Activated CD4-positive, alpha-beta T cell treated with anti-CD3 and anti-CD28 coated beads, Interleukin-2, amount 10 ng/mL, durations not matched to agents 7 days and 5 days (primary cell): ENCODE measurements at places on chromosomes 12 and 14.
A peak's percentile ranks its signal among the peaks of the same experiment; 100 is the strongest.

DNA sequence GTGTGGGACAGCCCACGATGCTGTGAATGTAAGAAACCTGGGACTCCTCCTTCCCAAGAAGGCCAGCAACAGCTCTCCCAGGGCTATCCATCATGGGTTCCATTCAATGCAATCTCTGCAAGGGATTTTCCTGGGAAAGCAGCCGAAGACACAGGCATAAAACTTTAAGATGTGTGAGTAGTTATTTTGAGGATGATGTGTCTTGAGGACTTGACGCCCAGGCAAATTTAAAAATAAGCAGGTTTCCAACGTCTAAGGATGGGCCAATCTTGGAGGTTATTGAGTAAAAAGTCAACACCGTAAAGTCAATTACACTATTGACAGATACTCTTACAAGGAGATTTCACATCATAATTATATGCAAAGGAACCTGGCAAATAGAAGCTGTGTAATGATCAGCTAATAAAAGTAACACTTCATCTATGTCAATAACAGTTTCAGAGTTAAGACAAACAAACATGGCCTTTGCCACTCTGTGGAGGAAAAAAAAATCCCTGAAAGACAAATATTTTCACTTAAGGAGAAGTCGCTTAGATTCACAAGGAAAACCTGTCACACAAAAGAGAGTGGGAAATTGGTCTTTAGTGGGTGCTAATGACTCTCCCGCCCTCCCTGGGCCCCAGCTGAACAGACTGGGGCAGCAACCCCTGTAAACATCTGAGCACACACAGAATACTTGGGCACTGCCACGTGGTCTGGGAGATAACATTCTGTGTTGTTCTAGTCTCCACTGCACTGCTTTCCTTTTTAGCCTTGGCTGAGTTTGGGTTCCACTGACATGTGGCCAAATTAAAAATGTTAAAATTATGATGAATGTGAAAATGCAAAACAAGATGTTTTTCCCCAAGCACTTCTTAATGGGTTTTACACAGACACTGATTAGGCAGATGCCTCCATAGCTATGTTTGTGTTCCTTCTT is 240.9 kb downstream of the FOXN3 start:
- DNase-seq = no peak
- H3K36me3 ChIP-seq = peaks cover 21% of the 10 kb centered on the region
- peaks cover 9% of the 10 kb centered on the region for H3K4me1 ChIP-seq
- no peak overlapping the region for H3K27ac ChIP-seq

DNA sequence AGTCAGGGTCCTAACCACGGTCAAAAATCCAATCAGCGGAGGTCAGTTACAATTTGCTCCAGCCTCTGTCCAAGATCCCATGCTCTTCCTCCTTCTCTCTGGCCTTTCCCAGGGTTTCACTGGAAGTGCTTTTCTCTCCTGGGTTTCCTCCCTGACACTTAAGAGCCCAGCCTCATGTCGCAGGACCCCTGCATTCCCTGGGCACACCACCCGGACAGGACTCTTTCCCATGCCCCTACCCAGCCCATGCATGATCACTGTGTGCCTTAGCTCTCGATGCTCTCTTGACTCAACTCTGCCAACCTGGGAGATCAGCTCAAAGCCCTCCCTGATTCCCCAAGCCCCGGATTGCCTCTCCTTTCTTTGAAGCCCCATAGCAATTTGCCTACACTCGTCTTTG is 15.5 kb upstream of the TAC3 start:
- H3K4me1 ChIP-seq = peaks cover 41% of the 10 kb centered on the region

- H3K36me3 ChIP-seq = peaks cover 5% of the 10 kb centered on the region
- peaks cover 75% of the 10 kb centered on the region for H3K27me3 ChIP-seq
- no peak overlapping the region for H3K27ac ChIP-seq
- H3K4me1 ChIP-seq = peaks cover 15% of the 10 kb centered on the region
- peak overlapping the region; percentile 63 for H3K4me3 ChIP-seq
These were observed 22.3 kb upstream of the GNS start for GRCh38 chr12:64781280-64782190.

GRCh38 chr14:76780875-76781647 is 19.8 kb downstream of the VASH1 start:
- peaks cover 50% of the 10 kb centered on the region for H3K4me1 ChIP-seq
- no peak for DNase-seq
- peaks cover 3% of the 10 kb centered on the region for H3K36me3 ChIP-seq
- H3K27me3 ChIP-seq = no peaks in the 10 kb centered on the region
- H3K4me3 ChIP-seq = no peak overlapping the region

GRCh38 chr14:52429451-52429850 is 115.3 kb downstream of the PTGER2 start:
- no peak overlapping the region for H3K27ac ChIP-seq
- DNase-seq = no peak
- H3K4me3 ChIP-seq = no peak overlapping the region
- H3K36me3 ChIP-seq = peaks cover 42% of the 10 kb centered on the region
- no peaks in the 10 kb centered on the region for H3K4me1 ChIP-seq
- no peaks in the 10 kb centered on the region for H3K27me3 ChIP-seq

- H3K27me3 ChIP-seq = peaks cover 18% of the 10 kb centered on the region
- no peak for DNase-seq
- peak overlapping the region; percentile 86 for H3K27ac ChIP-seq
- H3K4me1 ChIP-seq = peaks cover 20% of the 10 kb centered on the region
- H3K36me3 ChIP-seq = no peaks in the 10 kb centered on the region
- H3K4me3 ChIP-seq = peak overlapping the region; percentile 80
These were observed 52.9 kb upstream of the OXA1L start for GRCh38 chr14:22713631-22713950.

DNA sequence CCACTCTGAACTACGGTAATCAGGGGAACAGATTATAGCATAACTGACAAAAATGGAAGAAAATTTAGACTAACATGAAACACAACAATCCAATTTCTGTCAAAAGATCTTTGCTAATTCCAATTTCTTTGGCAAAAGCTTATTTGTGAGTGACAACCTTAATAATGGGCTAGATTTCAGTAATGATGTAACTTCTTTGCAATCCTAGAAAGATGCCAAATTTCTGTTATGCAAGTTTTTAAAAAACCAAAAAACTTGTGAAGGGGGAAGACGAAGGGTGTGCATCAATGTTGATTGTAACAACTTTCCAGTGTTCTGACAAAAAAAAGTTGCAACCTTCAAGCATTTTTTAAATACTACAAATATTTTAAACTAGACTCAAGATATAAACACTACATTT is 59.9 kb downstream of the DICER1 start:
- H3K4me3 ChIP-seq = no peak overlapping the region
- H3K27me3 ChIP-seq = no peaks in the 10 kb centered on the region

GRCh38 chr14:74976264-74977113 is 21.1 kb upstream of the PGF start:
- H3K27me3 ChIP-seq = no peaks in the 10 kb centered on the region
- H3K27ac ChIP-seq = no peak overlapping the region

- no peaks in the 10 kb centered on the region for H3K4me1 ChIP-seq
- H3K27me3 ChIP-seq = peaks cover 21% of the 10 kb centered on the region
- H3K36me3 ChIP-seq = no peaks in the 10 kb centered on the region
- H3K4me3 ChIP-seq = no peak overlapping the region
These were observed 669 bp upstream of the SLC25A21 start for GRCh38 chr14:37172936-37173614.

GRCh38 chr12:127903146-127903545 is 363.8 kb upstream of the TMEM132C start:
- no peak overlapping the region for H3K4me3 ChIP-seq
- no peaks in the 10 kb centered on the region for H3K4me1 ChIP-seq
- H3K27me3 ChIP-seq = no peaks in the 10 kb centered on the region
- no peaks in the 10 kb centered on the region for H3K36me3 ChIP-seq

- no peak overlapping the region for H3K27ac ChIP-seq
- peaks cover 4% of the 10 kb centered on the region for H3K36me3 ChIP-seq
- H3K4me1 ChIP-seq = peaks cover 40% of the 10 kb centered on the region
- DNase-seq = no peak
- peak overlapping the region; percentile 99 for H3K4me3 ChIP-seq
These were observed 1.9 kb upstream of the KDM2B start for GRCh38 chr12:121582583-121583333.
